Spinal cord (tissue), 10 donors: ENCODE measurements at places on chromosomes 2 and 18.

DNA sequence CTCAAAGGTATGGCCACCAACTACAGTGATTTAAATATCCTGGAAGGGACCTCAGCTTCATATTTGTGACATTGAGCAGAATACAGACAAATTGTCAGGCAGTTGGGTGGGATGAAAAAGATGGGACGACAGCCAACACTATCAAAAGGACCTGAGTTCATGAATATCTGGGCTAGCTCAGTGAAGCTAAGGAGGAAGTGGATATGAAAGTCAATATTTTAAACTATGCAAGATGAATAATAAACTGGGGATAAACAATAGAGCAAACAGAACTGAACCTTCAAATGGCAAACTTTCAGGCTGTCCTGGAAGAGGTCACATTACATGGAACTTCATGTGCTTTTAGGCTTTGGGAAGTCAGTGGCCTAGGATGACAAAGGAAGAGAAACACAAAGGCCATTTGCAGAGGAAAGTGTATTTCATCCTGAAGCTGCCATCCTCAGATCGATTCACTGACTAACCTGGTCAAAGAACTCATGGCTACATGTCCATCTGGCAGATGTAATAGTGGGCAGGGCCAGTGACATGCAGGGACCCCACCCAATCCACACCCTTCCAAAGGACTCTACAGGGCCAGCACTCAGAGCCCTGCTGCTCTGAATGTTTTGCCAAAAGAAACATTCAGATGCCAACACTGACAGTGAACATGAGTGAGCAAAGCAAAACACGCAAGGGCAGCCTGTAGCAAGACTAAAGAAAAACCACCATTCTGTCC lies 175.7 kb downstream of the ETAA1 start:
- DNase-seq = peak; percentile 4

GRCh38 chr2:109635426-109636304 lies 21.5 kb downstream of the SOWAHC start:
- no peak for DNase-seq

DNA sequence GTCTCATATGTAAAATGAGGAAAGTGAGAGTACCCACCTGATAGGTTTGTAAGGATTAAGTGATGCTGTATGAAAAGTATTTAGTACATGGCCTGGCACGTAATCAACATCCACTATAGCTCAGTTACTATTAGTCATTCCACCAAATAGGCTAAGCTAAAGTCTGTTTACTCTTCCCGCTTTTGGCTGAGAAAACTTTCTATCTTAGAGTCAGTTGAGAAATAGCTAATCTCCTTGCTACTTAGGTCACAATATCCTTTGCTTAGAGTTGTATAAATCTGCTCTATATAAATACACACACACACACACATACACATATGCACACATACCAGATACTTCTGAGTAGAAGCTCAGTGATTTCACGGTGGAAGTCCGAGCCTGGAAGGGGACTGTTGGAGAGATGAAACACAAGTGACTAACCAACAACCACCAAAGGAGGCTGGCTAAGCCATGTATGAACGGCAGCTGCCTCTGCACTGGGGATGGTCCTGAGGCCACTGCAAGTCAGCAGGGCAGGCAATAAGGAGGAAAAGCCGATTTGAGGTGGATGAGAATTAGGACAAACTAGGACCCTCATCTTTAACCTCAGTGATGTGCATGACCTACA lies 104.6 kb upstream of the EPHA4 start:
- DNase-seq = no peak

- no peak for DNase-seq
Observed at GRCh38 chr2:101016-101415, 54.7 kb upstream of the FAM110C start.

- DNase-seq = no peak
Observed at GRCh38 chr18:3119401-3120341, 100.1 kb downstream of the MYOM1 start.
